ENCODE measurements at places on chromosomes 3 and 15.
A peak's percentile ranks its signal among the peaks of the same experiment; 100 is the strongest.

- no peak for DNase-seq
- H3K27me3 ChIP-seq: no peaks in the 10 kb centered on the region
- peaks cover 39% of the 10 kb centered on the region for H3K36me3 ChIP-seq
- H3K4me1 ChIP-seq: no peaks in the 10 kb centered on the region
- H3K4me3 ChIP-seq: no peak overlapping the region
These were observed 63.6 kb downstream of the ANO10 start for GRCh38 chr3:43558171-43558570.

DNA sequence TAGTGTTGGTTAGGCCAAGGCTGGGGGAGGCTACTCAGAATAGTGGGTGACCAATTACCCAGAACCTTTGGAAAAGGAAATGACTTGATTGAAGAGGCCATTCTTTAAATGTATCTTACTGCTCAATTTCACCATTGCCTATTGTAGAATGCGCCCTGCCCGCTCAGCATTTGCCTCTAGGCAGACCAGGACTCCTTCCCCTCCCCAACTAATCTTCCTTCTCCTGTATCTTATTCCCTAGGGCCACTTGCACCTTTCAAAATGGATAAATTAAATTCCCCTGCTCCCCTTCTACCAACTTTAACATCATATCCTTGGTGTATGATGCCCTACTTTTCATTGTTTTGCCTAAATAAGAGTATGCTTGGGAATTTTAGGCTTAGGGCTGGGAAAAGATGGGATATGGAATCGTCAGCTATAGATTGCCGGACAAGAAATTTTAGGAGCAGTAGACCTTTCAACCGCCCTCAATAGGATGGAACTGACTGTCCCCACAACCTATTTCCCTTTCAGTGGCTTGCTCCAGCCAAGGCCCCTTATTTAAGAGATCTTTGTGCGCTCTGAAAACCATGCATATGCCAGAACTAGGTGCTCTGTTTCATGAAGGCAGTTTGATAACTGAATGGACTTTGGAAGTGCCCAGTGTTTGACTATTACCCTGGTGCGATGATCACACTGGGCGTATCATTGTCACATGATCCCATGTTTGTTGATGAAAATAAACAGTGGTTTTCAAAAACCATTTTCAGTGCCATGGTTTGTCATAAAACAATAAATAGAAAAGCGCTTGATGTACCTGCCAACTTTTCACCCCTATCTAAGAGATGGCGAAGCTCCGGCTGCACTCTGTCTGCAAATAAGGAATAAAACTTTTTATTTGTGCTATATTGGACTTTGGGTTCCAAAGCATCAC, 74.3 kb upstream of the TSEN2 start:
- peaks cover 3% of the 10 kb centered on the region for H3K4me1 ChIP-seq
- no peaks in the 10 kb centered on the region for H3K36me3 ChIP-seq
- no peak overlapping the region for H3K27ac ChIP-seq
- no peaks in the 10 kb centered on the region for H3K27me3 ChIP-seq
- H3K4me3 ChIP-seq: no peak overlapping the region

- no peaks in the 10 kb centered on the region for H3K36me3 ChIP-seq
- no peaks in the 10 kb centered on the region for H3K4me1 ChIP-seq
- no peak overlapping the region for H3K27ac ChIP-seq
- no peak for DNase-seq
- H3K4me3 ChIP-seq: no peak overlapping the region
These were observed 59.4 kb upstream of the KCNMB2 start for GRCh38 chr3:178476886-178477285.

GRCh38 chr3:63689285-63689684, 36.8 kb downstream of the SNTN start:
- H3K4me1 ChIP-seq: no peaks in the 10 kb centered on the region
- H3K36me3 ChIP-seq: peaks cover 8% of the 10 kb centered on the region
- no peak overlapping the region for H3K27ac ChIP-seq
- DNase-seq: no peak

DNA sequence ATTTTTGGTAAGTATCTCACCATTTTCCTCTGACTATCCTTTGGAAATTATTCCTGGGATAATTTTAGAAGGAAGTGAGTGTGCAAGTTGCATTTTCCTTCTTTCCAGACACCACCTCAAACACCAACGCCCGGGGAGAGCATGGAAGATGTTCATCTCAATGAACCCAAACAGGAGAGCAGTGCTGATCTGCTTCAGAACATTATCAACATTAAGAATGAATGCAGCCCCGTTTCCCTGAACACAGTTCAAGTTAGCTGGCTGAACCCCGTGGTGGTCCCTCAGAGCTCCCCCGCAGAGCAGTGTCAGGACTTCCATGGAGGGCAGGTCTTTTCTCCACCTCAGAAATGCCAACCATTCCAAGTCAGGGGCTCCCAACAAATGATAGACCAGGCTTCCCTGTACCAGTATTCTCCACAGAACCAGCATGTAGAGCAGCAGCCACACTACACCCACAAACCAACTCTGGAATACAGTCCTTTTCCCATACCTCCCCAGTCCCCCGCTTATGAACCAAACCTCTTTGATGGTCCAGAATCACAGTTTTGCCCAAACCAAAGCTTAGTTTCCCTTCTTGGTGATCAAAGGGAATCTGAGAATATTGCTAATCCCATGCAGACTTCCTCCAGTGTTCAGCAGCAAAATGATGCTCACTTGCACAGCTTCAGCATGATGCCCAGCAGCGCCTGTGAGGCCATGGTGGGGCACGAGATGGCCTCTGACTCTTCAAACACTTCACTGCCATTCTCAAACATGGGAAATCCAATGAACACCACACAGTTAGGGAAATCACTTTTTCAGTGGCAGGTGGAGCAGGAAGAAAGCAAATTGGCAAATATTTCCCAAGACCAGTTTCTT, 3.9 kb downstream of the NFKBIZ start:
- H3K27me3 ChIP-seq: no peaks in the 10 kb centered on the region
- no peak for DNase-seq

DNA sequence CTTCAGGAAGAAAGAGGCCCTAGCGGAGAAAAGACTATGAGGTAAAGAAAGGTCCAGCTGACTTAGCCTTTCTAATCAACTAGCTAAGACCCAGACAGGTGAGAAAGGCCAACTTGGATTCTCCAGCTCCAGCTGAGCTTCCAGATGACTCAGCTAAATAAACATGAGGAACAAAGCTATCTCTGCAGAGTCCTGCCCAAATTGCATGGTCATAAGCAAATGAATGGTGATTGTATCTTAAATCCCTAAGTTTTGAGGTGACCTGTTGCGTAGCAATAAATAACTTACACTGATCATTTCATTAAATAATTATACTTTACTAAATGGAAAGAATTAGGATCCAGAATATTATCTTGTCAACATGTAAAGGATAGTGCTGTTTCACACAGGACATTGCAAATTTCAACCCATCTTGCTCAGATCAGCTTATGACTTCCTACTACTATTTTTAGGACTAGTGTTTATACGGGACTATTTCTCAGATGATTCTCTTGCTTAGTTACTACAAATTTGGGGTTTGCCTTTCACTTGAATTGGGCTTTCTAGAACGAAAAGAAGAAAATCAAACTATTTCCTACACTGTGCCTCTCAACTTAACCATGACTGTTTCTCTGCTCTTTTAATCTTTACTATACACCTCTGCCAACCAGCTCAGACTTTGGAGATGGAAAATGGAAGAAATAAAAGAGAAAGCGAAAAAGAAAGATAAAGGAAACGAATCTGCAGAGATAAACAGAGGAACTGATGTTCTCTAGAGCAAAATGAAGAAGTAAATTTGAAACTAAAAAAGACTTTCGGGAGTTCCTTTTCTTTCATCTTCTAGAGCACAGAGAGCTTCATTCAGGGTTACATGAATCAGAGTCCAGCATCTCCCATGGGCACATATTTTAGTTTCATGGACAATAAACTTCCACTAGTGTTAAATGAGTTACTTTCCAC, 6.6 kb upstream of the ADGRG7 start:
- H3K27ac ChIP-seq: no peak overlapping the region
- H3K27me3 ChIP-seq: no peaks in the 10 kb centered on the region
- H3K4me1 ChIP-seq: peaks cover 3% of the 10 kb centered on the region
- H3K4me3 ChIP-seq: no peak overlapping the region
- no peaks in the 10 kb centered on the region for H3K36me3 ChIP-seq

DNA sequence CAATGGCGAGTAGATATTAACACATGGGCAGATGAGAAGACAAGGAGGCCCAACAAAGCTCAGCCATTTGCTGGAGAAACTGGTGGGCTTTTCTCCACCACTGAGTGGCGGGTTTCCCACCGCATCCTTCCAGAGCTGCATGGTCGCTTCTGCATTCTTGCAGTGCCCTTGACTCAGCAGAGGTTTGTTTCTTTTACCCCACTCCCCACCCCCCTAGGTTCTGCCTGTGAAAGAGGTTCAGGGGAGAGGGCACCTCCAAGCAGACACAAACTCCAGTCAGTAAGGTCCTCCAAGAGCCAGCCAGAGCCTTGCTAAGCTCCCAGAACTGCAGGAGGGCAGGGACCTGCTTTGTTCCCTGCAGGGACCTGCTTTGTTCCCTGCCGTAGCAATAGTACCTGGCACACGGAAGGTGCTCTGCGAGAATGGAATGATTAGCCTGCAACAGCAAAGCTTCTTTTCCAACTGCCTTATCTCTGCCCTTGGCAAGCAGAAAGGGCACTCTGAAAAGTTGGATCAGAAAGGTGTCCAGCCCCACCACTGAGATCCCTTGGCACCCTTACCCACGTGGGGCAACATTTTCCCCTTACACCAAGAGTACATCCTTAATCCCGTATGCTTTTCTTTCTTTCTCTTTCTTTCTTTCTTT, 1.4 kb downstream of the PAQR5 start:
- H3K27ac ChIP-seq: no peak overlapping the region
- H3K36me3 ChIP-seq: no peaks in the 10 kb centered on the region
- H3K4me1 ChIP-seq: no peaks in the 10 kb centered on the region

DNA sequence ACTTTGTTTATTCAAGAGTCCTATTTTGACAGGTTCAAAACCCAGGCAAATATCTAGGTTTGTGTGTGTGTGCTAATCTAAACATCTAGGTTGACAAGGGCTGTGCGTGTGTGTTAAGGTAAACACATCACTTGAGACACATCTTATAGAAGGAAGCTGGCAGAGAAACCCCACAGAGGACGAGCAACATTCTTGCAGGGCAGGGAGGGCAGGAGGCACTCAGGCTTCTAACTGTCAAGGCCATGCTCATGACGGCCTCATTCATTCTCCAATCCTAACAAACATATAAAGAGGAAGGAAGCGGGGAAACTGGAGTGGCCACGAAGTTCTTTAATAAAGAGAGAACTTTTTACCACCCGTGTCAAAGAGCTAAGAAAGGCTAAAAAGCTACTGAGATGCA, 43.4 kb downstream of the SLCO2A1 start:
- no peak for DNase-seq
- H3K4me1 ChIP-seq: peaks cover 19% of the 10 kb centered on the region
- no peak overlapping the region for H3K4me3 ChIP-seq
- H3K27ac ChIP-seq: no peak overlapping the region
- H3K27me3 ChIP-seq: no peaks in the 10 kb centered on the region
- H3K36me3 ChIP-seq: no peaks in the 10 kb centered on the region

DNA sequence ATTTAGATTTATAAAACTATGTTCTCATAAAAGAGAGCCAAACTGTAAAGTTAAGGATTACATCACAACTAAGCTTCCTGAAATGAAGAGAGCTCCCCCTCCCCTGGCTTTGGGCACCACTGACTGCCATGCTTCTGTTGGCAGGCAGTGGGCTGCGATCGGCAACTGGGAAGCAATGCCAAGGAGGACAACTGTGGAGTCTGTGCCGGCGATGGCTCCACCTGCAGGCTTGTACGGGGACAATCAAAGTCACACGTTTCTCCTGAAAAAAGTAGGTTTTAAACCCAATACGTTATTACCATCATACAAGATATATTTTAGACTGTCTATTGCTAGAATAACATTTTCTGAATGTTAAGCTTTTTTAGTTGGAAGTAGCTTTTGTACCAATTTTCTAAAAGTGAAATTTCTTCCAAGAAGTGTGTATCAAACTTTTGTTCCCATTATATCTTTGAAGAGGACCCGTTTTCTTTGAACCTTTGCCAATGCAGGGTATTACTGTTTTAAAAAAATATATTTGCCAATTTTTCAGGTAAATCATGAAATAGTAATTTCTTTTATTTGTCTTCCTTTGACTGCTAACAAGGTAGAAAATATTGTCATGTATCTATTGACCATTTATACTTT, 184.1 kb downstream of the ADAMTSL3 start:
- DNase-seq: peak; percentile 67
- H3K27me3 ChIP-seq: no peaks in the 10 kb centered on the region
- no peaks in the 10 kb centered on the region for H3K4me1 ChIP-seq
- no peaks in the 10 kb centered on the region for H3K36me3 ChIP-seq
- no peak overlapping the region for H3K27ac ChIP-seq

DNA sequence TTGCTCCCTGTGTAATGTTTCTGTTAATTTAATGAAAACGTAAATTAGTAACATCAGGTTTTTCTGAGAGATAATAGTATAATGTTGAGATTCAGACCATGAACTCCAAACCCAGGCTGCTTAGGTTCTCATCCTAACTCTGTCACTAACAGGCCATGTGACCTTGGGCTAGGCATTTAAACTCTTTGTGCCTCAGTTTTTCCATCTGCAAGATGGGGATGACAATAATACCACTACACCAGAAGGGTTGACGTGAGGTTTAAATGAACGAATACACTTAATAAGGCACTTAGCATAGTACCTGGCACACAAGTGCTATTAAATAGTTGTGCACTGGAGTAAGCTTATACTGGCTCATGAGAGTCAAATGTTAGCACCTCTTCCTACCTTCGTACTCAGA, 370.8 kb downstream of the MAGI1 start:
- H3K27ac ChIP-seq: no peak overlapping the region
- no peaks in the 10 kb centered on the region for H3K36me3 ChIP-seq
- no peak for DNase-seq
- H3K4me1 ChIP-seq: no peaks in the 10 kb centered on the region
- no peaks in the 10 kb centered on the region for H3K27me3 ChIP-seq

- no peaks in the 10 kb centered on the region for H3K27me3 ChIP-seq
- no peak overlapping the region for H3K4me3 ChIP-seq
- no peak overlapping the region for H3K27ac ChIP-seq
- peaks cover 3% of the 10 kb centered on the region for H3K36me3 ChIP-seq
- no peak for DNase-seq
- no peaks in the 10 kb centered on the region for H3K4me1 ChIP-seq
These were observed 75.7 kb upstream of the FBN1 start for GRCh38 chr15:48721061-48721810.

DNA sequence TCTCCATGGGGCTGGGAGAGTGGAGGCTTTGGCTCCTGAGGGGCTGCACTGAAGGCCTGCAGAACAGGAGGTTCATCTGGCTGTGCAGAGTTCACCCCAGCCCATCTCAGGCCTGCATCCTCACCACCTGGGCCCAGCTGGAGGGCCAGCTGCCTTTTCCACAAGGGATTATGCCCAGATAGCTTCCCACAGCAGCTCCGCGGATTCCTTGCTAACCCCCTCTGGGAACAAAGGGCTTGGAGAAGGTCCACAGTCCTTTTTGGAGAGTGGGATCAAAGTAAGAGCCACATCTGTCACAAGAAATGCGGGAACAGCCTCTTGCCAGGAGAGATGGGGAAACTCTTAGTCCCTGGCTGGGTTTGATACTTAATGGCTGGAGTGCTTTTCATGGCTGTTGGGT, 164.7 kb upstream of the RGMA start:
- no peak for DNase-seq
- H3K27me3 ChIP-seq: no peaks in the 10 kb centered on the region
- H3K36me3 ChIP-seq: no peaks in the 10 kb centered on the region
- H3K4me3 ChIP-seq: no peak overlapping the region

GRCh38 chr3:13888576-13888975, 8.7 kb upstream of the WNT7A start:
- no peak for DNase-seq
- H3K4me3 ChIP-seq: no peak overlapping the region
- no peaks in the 10 kb centered on the region for H3K27me3 ChIP-seq
